Esophagus squamous epithelium (tissue), 5 donors: ENCODE measurements at places on chromosomes 16 and 17.

GRCh38 chr17:62705778-62706597 is 78.5 kb downstream of the MRC2 start:
- DNase-seq: no peak

- no peak for DNase-seq
These were observed 27.1 kb downstream of the TBC1D3B start for GRCh38 chr17:36149296-36149820.

DNA sequence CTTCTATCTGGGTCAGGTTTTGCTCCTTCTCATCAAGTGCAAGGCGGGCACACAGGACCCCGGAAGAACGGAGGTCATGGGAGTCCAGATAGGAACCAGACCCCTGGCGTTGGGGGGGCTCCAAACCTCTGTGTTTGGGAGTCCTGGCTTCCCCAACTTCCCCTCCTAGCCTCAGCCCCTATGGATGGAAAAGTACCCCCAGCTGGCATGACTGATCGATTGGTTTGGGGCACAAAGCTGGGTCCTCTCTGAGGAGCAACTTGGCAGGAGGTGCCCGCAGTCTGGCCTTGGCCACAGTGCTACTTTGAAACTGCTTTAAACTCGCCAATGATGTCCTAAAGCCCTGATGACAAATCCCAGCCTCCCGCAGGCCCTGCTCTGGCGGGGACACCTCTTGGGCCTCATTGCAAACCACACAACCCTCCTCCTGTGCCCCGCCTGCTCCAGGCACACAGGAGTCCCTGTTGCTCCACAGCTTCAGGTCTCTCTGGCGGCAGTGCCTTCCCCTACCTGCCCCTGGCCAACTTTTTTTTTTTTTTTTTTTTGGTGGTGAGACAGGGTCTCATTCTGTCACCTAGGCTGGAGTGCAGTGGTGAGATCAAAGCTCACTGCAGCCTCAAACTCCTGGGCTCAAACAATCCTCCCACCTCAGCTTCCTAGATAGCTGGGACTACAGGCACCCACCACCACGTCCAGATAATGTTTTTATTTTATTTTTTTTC is 38.0 kb upstream of the SNN start:
- no peak for DNase-seq

GRCh38 chr17:36665417-36665816 is 64.0 kb downstream of the MRM1 start:
- no peak for DNase-seq

DNA sequence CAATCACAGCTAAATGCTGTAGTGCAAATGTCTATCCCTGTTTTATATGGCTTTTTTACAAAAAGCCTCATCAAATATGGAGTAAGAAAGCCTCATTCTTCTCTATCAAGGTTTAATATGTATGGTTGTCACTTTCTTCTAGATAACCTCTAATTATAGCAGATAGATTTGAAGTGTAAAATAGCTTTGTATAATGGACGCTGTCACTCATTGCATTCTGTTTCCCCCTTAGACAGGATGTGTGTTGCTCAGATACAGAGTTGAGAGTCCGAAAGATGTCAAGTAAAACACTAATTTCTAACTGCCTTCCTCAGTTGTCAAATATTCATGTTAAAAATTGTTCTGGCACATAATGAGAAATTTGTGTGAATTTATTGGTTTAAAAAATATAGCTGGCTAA is 88.0 kb downstream of the NLK start:
- no peak for DNase-seq

GRCh38 chr17:1035546-1036170 is 38.7 kb downstream of the TIMM22 start:
- no peak for DNase-seq

GRCh38 chr16:67241008-67241900 is 6.0 kb downstream of the FHOD1 start:
- DNase-seq: no peak

DNA sequence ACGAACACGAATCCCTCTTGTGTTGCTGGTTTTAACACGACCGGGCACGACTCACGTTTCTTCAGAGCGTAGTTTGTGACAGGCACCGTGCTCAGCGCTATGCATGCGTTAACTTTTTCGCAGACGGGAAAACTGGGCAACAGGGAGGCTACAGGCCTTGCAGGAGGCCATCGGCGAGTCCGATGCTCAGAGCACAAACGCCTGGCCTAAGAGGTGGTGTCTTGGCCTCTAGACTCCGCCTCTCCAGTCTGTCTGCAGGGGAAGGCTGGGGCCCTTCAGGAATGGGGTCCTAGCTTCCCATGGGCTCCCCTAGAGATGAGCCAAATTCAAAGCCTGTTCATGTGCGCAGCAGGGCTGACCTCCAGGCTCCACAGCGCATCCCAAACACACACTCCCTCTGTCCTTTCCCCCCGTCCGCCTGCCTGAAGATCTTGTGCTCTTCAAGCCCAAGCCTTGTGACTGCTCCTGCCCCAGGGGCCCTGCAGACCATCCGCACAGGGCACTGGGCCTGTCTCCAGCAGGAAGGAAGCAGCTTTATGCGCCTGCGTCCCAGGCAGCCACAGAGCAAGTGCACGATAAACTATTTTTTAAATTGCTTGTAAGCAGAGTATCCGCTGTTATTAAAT is 3.1 kb downstream of the CLCN7 start:
- no peak for DNase-seq

DNA sequence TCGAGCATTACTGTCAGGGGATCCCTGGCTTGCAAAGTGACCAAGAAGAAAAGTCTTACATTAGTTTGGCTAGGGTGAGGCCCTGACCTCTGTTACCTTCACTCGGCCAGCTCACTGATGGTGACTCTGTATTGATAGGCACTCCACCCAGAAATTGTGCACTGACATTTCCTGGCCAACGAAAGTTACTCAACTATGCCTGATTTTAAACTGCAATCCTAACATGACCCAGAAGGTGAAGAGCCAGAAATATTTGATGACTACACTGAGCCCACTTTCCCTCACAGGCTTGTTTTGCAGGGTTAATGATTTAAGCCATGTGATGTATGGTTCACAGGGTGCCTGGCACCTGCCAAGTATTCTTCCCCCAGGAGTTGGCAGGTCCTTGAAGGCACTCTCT is 208.2 kb upstream of the MAF start:
- DNase-seq: no peak

DNA sequence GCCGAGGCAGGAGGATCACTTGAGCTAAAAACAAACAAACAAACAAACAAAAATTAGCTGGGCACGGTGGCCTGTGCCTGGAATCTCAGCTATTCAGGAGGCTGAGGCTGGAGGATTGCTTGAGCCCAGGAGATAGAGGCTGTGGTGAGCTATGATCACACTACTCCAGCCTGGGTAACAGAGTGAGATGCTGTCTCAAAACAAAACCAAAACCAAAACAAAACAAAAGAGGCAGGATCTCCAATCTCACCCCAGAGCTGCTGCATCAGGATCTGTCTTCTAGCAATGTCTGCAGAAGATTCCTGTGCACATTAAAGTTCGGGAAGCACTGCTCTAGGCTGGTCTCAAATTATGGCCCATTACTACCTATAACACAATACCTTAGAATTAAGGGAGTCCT is 43.1 kb downstream of the MAP2K6 start:
- no peak for DNase-seq

DNA sequence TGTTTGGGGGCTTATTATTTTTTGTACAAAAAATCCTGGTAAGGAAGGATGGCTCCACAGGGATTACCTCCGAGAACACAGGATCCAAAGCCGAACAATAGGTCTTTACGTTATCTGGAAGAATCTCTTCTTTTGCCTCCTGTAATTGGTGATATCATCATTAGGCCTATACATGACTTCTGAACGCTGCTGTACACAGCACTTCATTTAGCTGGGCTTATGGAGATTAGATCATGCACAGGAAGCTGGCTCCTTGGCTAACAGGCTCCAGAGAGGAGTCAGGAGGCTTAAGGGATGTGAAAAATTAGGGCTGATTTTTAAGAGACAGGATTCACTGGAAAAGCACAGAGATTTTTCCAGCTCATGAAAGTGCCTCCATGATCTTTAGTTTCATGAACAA is 54.7 kb downstream of the TANGO6 start:
- no peak for DNase-seq

DNA sequence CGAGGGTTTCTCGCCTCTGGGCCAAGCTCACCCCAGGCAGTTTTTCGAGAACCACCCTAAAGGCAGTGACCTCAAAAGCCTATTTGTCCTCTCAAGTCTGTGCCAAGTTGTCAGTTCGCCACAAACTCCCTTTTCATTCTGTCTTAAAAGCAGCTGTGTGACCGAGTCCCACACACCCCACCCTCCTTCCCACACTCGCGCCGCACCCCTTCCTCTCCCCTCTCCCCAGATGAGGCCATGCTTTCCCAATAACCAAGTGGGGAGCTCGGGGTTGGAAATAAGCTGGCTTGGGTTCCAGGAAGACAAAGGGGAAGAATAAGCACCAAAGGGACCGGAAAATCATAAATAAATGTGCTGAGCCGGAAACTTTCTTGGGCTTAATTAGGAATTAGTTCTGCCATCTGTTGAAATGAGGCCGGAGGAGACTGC is 36.7 kb downstream of the GRIN2C start:
- DNase-seq: no peak

DNA sequence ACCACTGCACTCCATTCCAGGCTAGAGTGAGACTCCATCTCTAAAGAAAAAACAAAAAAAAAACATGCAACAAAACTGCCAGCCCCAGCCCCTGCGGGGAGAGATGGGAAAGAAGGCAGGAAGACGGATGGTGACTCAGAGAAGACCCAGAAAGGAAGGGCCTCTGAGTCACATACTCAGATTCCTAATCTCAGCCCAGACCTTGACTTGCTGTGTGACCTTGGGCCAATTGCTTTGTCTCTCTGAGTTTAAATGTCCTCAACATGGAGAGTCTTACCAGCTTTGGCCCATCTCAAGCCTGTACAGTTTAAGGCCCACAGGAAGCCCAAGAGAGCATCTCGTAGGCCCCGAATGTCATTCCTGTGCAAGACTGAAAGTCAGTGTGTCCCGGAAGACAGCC is 86.5 kb upstream of the LHX1 start:
- no peak for DNase-seq

DNA sequence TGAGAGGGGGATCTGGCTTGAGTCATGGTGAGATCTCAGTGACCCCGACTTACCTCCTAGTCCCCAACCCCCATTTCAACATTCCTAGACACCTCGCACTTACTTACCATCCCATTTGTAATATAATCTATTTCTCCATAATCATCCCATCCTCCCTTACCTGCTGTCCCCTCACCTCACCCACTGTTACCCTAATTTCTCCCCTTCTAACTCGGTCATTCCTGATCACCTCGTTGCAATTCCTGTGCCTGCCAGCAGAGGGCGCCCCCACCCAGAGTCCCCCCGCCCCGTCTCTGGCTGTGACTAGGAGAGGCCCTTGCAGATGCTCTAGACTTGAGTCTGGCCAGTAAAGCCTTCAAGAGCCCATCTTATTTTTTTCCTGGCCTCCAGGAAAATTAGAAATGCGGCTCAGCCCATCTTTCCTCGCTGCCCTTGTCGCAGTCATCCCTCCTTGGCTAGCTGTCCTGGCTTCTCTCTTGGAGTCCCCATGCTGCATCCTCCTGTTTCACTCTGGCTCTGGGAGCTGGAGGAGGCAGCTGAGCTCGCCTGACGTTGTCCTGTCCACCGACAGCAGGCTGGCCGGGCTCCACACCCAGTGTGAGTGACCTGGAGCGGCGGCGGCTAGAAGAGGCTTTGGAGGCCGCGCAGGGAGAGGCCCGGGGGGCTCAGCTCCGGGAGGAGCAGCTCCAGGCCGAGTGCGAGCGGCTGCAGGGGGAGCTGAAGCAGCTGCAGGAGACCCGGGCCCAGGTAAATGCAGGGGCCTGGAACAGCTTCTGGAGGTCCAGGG is 5.0 kb downstream of the TBKBP1 start:
- no peak for DNase-seq

GRCh38 chr17:6695051-6695450 is 18.1 kb downstream of the SLC13A5 start:
- no peak for DNase-seq

DNA sequence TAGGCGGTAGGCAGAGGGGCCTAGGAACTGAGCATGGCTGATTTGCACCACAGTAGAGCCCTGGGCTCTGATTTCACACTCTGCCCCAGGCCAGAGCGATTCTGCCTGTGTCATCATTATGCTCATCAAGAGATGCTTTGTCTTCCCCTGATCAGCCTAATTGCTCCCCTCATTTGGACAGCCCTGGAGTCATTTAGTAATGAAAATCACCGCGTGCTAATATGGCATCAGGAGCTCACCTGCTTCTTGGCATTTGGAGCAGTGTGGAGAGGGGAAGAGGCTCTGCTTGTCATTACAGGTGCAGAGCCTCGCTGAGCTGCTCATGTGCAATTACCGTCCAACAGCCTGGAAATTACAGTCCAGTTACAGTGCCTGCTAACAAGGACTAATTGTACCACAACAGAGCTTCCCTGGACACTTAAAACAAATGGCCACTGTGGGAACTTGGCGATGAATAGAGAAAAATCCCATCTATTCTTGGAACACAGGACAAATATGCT is 157.1 kb upstream of the WSCD1 start:
- DNase-seq: no peak

- no peak for DNase-seq
These were observed 7.7 kb downstream of the GIT1 start for GRCh38 chr17:29581583-29582253.

DNA sequence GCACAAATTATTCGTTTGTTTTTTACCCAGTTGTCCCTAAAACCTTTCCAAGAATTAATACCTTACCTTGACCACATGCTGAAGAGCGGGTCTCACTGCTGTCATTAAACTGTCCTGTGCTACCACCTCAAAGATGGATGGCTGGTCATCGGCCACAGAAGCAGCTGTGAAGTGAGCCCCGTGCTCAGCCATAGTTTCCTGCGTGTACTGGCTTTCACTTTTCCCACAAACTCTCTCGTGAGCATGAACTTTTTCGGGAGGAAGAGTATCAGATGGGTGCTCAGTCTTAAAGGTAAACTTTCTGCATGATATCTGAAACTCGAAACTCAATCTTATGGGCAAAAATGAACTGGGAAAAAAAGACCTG is 558 bp downstream of the PEX12 start:
- DNase-seq: no peak

DNA sequence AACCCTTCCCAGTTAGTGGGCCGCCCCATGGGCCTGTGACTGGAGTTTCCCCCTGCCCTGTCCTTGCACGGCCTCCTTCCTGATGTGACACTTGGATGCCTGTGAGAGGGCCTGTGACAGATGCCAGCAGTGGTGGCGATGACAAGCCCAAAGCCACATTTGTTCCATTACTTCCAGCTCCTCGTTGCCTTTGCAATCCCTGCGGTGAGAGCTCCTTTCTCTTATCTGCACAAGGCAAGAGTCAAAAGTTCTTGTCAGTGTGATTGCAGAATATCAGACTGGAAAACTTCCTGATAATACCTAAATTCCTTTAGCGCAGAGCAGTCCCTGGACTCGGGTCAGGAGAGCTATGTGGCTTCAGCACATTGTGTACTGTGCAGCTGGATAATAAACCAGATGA is 54.4 kb upstream of the ARHGAP44 start:
- DNase-seq: no peak

- no peak for DNase-seq
These were observed 13.3 kb downstream of the FAM20A start for GRCh38 chr17:68587847-68588246.

DNA sequence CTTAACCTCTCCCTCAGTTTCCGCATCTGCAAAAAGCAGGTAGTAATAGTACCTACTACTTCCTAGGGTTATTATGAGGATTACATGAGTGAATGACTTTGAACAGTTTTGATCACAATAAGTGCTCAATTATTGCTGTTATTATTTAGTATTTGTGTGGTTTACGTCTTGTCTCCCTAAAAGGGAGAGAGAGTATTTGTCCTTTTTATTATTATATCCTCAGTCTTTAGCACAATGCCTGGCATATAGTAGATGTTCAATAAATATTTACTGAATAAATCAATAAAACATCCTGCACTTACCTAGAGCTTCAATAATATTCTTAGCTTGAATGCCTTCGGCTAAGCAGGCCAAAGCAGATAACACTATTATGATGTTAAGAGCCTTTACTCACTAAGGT is 160.0 kb downstream of the TANC2 start:
- DNase-seq: no peak

GRCh38 chr16:81558077-81558443 is 113.5 kb downstream of the CMIP start:
- no peak for DNase-seq
